ENCODE measurements at places on chromosomes 4 and X.
A peak's percentile ranks its signal among the peaks of the same experiment; 100 is the strongest.

GRCh38 chr4:147927377-147928137 is 195.7 kb downstream of the ARHGAP10 start:
- no peak for DNase-seq

DNA sequence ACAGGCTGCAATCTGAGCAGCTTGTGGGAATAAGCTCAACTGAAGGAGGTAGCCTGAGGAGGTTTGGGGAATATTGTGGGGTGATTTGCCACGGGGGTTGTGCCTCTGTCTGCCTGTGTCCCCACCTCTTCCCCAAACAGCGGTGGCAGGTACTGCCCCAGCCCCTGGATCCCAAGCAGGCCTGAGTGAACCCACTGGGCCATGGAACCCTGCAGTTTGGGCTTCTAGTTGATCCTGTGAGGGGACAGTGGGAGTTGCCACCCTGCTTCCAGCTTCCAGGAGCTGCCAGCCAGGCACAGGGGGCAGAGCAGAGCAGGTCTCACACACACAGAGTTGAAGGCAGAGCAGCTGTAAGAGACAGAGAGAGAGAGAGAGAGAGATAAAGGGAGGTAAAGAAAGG is 97.4 kb downstream of the PJA1 start:
- DNase-seq, result no peak

DNA sequence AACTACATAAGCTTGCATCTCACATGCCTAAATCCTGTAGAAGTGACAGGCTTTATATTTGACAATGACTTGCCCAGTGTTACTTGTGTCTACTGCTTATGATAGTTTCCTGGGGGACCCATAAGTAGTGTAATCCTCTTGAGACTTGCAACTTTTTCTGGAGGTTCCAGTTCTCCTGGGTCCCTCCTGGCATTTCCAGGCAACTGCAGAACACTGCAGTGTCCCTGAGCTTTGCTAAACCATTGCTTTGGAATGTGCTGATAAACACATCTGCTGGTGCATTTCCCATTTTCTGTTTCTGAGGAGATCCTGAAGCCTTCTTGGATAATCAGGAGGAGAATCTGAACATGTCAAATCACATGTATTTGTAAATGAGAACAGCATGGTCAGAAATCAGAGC is 82.0 kb downstream of the ANOS1 start:
- DNase-seq, result no peak

- no peak for DNase-seq
Measured at GRCh38 chr4:663438-664428, 10.3 kb downstream of the ATP5ME start.

DNA sequence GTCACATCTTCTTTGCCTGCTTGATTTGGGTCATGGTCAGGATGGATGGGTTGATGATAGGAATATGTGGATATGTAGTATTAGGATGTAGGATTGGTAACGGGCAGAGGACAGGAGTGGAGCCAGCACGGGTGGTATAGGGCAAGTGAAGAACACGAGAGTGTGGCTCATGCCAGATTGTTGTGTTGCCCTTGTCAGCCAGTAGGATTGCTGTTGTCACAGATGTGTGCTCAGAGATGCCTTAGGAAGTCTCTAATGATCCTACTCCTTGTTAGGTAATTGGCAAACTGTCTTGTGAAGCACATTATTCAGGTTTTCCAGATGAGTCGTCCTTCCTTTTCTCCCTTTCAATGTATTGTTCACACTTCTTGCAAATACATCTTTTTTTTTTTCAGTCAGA is 5.5 kb downstream of the ATP10D start:
- DNase-seq, result no peak

- no peak for DNase-seq
Measured at GRCh38 chr4:150286656-150287055, 208.4 kb downstream of the DCLK2 start.

DNA sequence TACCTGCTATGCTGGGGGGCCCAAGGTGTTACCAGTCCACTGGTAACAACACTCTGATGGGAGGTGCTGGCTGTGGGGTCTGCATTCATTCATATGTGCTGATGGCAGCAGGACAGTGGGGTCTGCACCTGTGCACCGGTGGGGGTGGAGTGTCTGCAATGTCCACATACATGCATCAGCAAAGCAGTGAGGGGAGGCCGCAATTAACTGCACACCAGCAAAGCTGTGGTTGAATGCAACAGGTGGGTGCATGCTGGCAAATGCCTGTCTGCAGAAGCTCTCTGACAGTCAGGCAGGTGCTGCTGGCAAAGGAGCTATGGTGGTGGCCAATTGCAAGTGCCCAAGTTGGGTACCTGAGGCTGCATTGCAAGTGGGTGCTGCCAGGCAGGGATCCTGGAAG is 426.5 kb upstream of the FMR1 start:
- DNase-seq, result no peak

- DNase-seq, result no peak
Measured at GRCh38 chrX:24463077-24463476, 2.0 kb upstream of the PDK3 start.

GRCh38 chr4:10747186-10747585 is 62.6 kb upstream of the CLNK start:
- no peak for DNase-seq

GRCh38 chrX:2299871-2300270 is 200.9 kb downstream of the DHRSX start:
- DNase-seq, result no peak

- no peak for DNase-seq
Measured at GRCh38 chr4:2798399-2799223, 5.7 kb downstream of the SH3BP2 start.

- no peak for DNase-seq
Measured at GRCh38 chrX:153525451-153525850, 8.0 kb downstream of the ATP2B3 start.

DNA sequence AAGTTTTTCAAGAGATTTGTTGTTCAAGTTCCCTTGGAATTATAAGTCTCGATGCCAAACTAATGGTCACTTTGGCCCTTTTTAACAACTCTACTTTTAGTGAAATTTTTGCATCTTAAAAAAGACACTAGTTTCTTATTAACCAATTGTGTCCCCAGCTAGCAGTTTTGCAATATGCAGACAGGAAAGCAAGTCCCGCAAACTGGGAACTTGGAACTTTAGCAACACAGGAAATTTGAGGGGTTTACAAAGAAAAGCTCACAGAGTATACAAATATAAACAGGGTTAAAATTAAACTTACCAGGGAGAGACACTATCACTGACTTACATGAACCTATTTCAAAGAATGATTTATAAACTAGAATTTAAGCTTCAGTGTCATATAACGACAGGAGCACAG is 137.9 kb downstream of the ANK2 start:
- no peak for DNase-seq

DNA sequence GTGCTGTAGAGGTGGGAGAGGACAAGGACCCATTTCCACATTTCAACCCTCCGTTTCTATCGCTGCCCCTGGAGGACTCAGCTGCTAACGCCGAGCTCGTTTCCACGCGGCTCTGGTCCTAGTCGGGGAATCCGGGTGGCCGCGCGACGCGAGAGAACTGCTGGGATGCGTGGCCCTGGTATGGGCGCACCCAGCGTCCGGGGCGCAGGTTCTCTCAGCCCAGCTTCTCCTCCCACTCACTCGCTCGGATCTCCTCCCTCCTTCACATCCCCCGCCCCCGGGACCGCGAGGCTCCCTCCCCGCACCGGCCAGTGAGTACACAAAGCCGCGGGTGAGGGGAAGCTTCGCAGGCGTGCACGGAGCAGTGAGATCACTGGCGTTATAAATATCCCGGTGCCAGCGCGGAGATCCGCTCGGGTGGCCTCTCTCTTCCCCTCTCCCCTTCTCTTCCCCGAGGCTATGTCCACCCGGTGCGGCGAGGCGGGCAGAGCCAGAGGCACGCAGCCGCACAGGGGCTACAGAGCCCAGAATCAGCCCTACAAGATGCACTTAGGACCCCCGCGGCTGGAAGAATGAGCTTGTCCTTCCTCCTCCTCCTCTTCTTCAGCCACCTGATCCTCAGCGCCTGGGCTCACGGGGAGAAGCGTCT is at the start of gene FGF5:
Gene FGF5, plus strand, starts transcription at position 412 of the 649 bp plus-strand sequence. Its CDS starts 161 bp downstream, at position 573.
- DNase-seq, result no peak

GRCh38 chrX:10172877-10173276 is 16.1 kb downstream of the CLCN4 start:
- no peak for DNase-seq

GRCh38 chrX:153507484-153508178 is 9.8 kb upstream of the ATP2B3 start:
- no peak for DNase-seq

- no peak for DNase-seq
Measured at GRCh38 chrX:107823456-107823855, 2.2 kb upstream of the MID2 start.

- no peak for DNase-seq
Measured at GRCh38 chrX:49840679-49841078, 11.6 kb downstream of the PAGE4 start.

GRCh38 chrX:132171478-132171877 is 43.7 kb upstream of the FRMD7 start:
- DNase-seq, result no peak

- DNase-seq, result no peak
Measured at GRCh38 chr4:77676842-77677241, 71.2 kb downstream of the CXCL13 start.

DNA sequence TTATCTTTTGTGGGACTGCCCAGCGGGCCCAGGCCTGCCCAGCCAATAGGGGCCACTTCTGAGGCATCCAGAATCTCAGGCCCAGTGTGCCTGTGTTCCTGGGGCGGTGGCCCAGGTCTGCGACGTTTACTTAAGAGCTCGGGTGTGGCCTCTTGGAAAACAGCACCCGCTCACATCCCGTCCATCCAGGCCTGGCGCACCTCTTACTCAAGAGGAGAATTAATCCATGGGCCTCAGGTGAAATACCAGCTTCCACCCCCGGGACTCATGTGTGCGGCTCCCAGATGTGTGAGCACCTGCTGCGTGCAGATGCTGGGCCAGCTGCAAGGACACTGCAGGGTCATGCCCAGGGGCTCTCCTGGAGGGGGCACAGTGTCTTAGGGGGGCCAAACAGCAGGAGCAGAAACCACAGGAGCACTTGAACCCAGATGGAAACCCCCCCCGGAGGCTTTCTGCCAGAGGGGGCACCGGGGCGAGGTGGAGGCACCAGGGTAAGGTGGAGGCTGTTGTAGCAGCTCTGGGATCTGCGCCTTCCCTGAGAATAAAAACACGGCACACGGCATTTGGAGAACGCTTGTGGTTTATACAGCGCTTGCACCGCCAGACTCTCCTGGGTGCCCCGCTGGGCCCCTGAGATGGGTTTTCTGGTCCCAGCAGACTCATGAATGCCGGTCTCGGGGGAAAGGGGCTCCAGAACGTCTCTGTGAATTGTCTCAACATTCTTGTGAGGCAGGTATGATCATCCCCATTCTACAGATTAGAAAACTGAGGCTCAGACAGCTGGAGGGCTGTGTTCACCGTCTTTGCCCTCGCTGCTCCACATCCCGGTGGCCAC is 2.8 kb downstream of the PSAPL1 start:
- no peak for DNase-seq

DNA sequence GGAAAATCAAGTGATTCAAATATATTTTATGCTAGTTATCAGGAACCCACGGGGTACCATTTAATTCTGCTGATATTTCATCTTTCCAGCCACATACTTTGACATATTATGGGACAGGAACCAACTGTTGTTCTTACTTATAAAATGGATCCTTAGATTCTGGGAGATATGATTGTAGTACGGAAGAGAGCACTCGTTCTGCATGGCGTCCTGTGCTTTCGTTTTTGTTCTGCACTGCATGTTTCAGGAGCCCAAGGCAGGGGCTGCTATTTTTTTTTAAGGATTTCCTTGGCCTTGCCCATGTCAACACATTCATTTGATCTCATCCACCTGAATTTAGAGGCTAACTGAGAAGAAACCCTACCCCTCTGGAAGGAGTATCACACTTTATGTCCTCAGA is 245.5 kb upstream of the TLL1 start:
- no peak for DNase-seq

- DNase-seq, result peak; percentile 3
Measured at GRCh38 chrX:101078716-101079598, at the start of gene TMEM35A. TSS of gene TMEM35A (plus strand) at chrX:101078879. CDS start at chrX:101079003, 124 bp downstream.

DNA sequence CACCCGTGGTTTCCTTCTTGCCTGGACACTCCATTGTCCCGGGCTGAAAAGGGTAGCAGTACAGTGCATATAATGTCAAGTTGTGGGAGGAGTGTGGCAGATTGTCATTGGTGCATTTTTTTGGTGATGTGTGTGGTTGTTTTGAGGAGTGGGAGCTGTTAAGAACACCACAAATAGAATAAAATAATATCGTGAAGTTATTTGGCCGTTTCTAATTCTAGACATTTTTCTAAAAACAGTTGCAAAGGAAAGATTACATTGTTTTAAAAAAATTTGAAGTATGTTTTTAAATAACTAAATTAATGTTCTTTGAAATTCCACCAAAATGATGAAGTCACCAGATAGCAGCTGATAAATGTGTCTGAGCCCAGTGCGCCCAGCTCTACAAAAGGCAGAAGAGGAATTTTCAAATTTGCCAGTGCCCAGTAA is 1.3 kb downstream of the PKD2 start:
- DNase-seq, result no peak

GRCh38 chrX:3143043-3143799 is 102.0 kb downstream of the ARSF start:
- no peak for DNase-seq

GRCh38 chr4:56303921-56304320 is 83.4 kb downstream of the AASDH start:
- DNase-seq, result no peak

DNA sequence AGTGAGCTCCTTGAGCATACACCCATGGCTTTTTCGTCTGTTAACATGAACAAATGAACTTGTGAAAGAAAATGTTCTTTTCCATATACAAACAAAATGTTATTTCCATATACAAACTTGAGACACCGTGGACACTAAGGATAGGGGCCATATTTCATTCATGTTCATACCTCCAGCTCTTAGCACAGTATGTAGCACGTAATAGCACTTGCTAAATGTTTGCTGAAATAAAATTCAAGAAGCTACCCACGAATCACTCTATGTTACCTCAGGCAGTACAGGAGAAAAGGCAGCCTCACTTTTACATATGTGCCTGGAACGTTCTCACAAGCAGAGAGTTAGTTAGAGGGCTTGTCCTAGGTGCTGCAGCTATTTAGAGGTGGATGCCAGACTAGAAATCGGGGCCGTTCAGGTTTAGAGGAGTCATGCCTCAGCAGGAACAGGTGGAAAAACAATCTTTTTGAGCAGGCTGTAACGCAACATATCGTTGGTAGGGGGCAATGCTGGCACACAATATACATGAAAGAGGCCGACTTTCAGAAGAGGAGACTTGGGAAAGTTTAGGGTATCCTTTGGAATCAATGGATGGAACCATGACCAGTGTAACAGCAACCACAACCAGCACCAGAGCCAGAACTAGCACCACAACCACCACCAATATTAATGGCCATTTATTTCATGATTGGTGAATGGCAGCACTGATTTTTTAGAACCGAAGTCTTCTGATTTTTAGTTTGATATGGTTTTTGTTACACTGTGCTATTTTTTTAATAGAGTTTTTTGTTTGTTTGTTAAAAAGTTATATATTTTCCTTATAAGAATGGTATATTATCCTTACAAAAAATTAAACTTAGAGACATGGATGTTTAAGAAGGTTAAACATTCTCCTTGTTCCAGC is 14.8 kb upstream of the PAQR3 start:
- DNase-seq, result no peak

Data from cortex of kidney (tissue), 1 donor.